ENCODE measurements at places on chromosomes 7 and 10.

GRCh38 chr7:155733582-155734444 is 78.5 kb downstream of the SHH start:
- no peak for DNase-seq

- DNase-seq, result no peak
Observed at GRCh38 chr7:152180587-152180986, 155.1 kb downstream of the GALNT11 start.

- peak; percentile 87 for DNase-seq
Observed at GRCh38 chr10:5666008-5666840, at the start of gene ASB13. ASB13 (minus strand) TSS chr10:5666595; CDS start chr10:5666551, 44 bp downstream.

DNA sequence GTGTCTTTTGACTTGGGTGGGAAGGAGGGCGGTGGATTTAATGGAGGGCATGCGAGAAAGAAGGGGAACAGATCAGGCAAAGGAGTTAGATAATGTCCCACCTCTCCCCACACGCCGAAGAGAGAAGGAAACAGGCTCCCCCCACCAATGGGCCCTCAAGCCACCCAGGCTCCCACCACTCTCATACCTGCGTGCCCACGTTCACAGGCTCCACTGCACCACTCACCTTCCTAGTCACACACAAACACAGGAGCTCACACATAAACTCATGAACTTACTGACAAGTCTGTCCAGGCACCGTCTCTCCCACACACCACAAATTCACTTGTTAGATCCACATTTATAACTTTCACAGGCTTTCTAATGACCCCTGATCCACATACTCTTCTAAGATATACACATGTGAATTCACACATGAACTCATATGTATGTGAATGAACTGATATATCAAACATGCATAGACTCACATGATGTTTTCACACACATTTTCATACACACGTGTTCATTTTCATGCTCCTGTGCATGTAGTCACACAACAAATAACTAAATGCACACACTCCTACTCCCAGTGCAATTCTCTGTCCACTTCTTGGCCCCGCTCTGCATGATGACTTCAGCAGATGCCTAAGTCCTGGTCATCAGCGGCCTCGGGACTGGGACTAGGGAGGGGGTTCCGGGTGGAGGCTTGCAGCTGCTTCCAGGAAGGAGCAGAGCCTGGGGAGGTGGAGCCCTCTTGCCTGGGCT is 1.5 kb downstream of the LZTS2 start:
- peak; percentile 67 for DNase-seq

GRCh38 chr7:147170341-147171012 is 1053.9 kb downstream of the CNTNAP2 start:
- no peak for DNase-seq

DNA sequence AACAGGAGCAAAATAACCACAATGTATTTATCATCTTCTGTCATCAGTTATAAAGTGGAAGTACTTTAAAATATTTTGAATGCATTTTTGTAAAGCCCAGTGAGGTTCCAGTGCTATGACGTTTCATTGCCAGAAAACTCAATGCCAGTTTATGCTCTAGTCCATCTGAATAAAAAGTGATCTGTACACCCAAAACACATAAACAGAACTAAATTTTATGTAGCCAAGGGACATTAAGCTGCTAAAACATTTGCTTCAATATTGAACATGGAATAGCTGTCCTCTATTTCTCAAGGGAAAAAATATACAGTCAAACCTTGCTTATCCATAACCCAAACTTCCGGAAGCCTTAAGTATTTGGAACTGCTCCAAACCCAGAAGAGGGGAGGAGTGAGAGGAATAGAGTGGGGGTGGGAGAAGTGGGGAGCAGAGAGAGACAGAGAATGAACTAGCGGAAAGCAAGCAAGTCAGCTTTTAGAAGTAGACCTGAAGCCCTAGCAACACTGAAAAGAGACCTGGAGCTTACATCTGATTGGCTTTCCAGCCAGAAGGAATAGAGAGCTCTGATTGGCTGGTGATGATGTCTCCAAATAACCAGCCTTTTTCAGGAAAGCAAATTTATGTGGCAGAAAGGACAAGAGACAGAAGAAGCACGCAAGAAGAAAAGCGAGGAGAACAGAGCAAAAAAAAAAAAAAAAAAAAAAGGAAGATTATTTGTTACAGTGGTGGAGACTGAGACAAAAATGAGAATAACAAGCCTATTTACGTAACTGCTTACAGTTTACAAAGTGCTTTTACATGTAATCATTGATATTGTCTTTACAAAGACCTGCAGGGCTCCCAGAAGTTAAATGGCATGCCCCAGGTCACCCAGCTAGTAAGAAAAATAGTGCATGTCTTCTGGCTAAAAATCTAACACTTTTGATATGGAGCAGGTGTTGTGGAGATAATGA is 196.0 kb downstream of the RNLS start:
- no peak for DNase-seq

DNA sequence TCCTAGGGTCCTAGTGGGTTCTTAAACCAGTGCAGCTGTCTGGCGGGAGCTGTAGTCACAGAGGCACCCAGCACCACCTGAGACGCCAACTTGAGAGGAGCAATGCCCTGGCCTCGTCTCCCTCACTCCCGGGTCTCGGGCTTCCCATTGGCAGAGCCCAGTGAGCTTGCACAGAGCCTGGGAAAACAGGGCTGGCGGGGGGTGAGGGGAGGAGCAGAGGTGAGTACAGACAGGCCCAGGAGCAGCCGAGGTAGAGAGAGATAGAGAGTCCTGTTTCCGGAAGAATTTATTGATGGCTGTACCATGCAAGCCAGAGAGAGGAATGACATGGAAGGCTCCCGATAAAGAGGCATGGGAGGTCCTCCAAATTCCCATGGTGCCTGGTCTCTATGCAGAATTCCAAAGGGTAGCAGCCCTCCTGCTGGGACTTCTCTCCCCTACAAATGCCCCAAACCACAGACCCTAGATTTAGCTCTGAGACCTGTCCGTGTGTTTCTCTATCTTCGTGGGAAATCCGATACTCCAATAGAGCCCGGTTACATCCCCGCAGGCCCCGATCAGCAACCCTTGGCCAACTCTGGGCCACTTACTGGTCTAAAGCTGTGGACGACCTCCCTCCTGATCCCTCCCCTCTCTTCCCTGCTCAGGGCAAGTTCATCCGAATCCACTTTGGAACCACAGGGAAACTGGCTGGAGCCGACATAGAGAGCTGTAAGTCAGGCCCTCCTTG is 20.3 kb upstream of the MYH16 start:
- DNase-seq, result no peak

DNA sequence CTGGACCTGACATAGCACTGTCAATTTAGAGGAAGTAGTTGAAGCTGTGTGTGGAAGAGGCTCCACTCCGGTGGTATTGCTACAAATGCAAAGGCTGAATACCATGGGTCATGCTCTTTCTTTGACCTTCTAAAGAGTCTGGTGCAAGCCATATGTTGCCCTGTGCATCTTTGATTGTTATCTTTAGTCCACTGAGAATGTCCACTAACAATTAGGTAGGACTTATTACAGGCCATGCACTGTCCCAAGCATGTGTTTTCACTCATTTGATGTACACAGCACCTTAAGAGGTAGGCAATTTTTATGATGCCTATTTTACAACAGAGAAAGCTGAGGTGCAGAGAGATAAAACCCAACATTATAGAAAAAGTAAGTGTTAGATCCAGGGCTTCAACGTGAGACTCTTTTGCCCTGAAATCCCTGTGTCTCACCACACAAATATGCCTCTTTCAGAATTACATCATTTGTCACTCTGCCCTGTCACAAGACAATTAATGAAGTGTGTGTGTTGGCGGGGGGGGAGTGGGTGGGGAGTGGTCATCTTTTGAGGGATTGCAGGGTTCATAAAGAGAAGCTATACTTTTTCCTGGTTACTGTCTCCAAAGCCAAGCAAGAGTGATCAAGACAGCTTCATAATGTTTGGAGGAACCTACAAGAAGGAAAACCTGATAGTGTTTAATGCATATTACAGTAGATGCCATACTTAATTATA is 637.6 kb upstream of the IGFBP3 start:
- DNase-seq, result no peak

- no peak for DNase-seq
Observed at GRCh38 chr7:24956021-24956420, 24.0 kb downstream of the OSBPL3 start.

GRCh38 chr10:44576702-44577191 is 191.8 kb upstream of the CXCL12 start:
- no peak for DNase-seq

DNA sequence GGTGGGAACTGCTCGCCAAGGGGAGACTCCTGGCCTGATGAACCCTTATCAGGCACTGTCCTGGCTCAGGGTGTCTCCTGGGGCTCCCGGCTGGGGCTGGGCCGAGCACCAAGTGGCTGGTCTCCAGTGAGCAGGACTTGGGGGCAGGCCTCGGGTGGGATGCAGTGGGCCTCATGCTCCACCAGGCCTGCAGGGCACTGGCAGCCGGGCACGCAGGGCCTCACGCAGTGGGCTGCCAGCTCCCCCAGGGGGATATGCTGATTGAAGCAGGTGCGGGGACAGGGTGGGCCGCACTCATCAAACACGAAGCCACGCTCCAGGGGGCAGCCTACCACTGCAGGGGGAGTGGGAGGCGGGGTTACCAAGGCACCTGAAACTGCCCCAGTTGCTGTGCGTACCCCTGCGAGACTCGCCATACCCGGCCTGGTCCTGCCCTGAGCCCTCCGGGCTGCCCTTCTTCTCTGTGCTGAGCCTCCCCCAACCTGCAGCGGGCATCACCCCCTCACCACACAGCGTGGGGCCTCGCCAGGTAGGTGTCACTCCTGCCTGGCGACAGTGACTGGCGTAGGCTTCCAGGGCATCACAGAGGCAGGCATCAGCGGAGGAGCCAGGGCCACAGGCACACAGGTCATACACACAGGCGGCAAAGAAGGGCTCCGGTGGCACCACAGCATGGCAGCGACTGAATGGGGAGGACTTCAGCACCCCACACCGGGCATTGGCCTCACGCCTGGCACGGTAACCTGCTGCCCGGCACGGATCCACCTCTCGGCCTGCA is 14.5 kb downstream of the ATP6V1F start:
- DNase-seq, result no peak

GRCh38 chr7:25615003-25615402 is 386.7 kb upstream of the NPVF start:
- DNase-seq, result no peak

GRCh38 chr7:78499283-78499682 is 700.7 kb downstream of the PHTF2 start:
- DNase-seq, result no peak

- peak; percentile 44 for DNase-seq
Observed at GRCh38 chr10:49744924-49745605, 17.1 kb downstream of the OGDHL start.

Measured in Peyer's patch (tissue), 4 donors.